HL-60 (cell line): ENCODE measurements at places on chromosomes 4 and X.

DNA sequence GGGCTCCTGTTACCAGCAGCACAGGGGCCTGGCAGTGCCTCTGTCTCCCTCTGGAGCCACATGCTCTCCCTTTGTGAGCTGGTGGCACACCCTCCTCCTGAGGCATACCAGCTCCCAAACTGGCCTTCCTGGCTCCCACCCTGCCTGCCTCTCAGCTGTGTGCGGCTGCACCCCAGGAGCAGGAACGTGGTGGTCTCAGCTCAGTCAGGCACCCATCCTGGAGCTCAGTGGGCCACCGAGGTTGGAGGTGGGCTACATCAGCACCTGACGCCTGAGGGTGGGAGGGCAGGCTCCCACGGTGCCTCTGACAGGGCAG, 85.9 kb upstream of the NKX1-1 start:
- no peak for DNase-seq

DNA sequence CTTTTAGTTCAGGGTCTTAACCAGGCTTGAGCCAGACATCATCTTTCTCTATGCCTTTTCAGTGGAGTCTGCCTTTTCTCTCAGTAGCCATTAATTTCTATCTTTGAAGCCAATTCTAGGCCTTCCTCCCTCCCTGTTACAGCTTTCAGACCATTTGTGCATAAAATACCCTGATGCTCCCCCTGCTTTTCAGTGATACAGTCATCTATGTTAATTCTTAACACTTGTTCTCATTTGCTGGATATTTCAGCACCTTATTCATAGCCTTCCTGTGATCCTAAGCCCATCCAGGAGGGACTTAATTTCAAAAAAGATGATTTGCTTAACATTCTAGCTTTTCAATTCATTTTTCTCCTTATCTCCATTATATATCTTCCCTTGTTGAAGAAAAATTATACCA, 42.3 kb downstream of the ANXA10 start:
- no peak for DNase-seq

DNA sequence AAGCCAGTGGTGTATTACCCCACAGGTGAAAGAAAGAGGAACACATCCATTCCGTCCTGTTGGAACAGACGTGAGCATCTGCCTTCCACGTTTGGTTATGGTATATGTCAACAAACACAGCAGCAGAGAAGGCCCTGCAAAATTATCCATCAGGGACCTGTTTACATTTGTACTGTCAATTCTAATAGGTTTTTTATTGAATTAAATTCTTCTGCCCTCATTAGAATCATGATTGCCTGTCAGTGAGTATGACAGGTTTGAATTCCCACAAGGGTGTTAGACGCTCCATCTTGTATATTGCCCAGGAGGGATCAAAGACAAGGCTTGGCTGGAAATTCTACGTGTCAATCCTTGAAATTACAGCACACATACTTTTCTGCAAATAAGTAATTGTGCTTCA, 339.9 kb upstream of the NOCT start:
- no peak for DNase-seq

GRCh38 chrX:37641859-37642258, 43.7 kb upstream of the XK start:
- DNase-seq: no peak

DNA sequence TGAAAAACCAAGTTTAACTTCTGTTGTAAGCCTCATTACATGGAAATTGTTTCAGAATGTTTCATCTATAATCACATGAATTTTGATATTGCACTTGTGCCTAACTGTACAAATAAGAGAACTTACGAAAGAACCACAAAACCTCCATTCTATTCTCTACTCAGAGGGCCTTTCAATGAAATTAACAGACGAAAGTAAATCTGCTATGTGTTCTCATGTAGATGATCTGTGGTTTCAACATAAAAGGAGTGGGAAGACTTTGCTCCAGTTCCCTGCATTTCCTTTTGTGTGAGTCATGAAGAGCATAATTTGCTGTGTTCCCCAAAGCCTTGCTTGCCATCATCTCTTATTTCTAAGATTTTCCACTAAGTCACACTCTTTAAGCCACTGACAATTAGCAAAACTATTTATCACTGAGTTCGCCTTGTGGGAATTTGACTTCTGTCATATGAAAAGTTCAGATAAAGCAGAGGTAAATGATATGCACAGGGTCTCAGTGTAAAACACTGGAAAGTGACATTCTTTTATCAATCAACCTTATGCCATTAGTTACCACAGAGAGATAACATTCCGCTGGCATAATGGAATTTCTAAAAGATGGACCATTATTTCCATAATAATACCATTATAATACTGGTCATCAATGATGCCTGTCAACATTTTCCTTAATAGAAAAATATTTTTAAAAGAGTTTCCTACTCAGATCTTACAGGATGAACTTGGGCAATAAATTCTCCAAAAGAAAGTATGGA, 329.8 kb downstream of the NR3C2 start:
- DNase-seq: no peak

GRCh38 chrX:57282568-57282967, 3.9 kb upstream of the FAAH2 start:
- DNase-seq: no peak

- DNase-seq: no peak
Observed at GRCh38 chrX:24646745-24647182, 383 bp downstream of the PCYT1B start.

- no peak for DNase-seq
Observed at GRCh38 chr4:78766650-78767049, 9.5 kb upstream of the BMP2K start.

GRCh38 chrX:38458071-38458470, 103.3 kb upstream of the TSPAN7 start:
- DNase-seq: no peak

DNA sequence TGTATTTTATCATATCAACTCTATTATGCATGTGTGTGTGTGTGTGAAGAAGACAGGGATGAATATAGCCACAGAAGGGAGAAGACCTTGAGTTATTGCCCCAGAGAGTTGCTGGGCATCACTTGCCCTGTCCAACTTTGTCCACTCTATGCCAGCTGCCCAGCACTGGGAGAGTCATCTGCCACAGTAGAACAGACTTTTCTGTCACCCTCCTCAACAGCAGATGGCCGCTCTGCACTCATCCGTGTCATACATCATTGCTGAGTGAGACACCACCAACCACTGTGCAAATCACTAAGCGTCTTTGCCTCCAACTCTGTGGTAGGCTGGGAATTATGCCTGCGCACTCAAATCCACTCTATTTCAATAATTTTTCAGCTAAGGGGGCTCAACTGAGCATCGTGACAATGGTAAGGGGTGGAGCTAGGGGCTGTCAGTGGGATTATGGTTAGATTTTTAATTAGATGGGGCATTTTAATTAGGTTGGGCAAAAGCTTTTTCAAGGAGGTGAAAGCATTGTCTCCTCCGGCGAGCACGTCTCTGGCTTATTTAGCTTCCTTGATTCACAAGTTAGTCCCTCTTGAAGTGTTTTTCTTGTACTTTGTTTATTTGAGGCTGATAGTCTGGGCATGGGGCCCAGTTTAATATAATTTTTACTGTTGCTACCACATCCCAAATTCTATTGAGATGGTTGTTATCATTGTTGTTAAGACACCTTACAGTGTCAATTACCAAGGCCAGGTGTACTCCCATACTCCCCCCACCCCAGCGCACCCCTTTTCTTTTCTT, 100.1 kb upstream of the KLF3 start:
- no peak for DNase-seq
